ENCODE measurements at places on chromosomes 5 and 9.

DNA sequence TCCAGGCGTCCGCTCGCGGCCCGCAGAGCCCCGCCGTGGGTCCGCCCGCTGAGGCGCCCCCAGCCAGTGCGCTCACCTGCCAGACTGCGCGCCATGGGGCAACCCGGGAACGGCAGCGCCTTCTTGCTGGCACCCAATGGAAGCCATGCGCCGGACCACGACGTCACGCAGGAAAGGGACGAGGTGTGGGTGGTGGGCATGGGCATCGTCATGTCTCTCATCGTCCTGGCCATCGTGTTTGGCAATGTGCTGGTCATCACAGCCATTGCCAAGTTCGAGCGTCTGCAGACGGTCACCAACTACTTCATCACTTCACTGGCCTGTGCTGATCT is 294 bp downstream of the ADRB2 start:
- DNase-seq: no peak

DNA sequence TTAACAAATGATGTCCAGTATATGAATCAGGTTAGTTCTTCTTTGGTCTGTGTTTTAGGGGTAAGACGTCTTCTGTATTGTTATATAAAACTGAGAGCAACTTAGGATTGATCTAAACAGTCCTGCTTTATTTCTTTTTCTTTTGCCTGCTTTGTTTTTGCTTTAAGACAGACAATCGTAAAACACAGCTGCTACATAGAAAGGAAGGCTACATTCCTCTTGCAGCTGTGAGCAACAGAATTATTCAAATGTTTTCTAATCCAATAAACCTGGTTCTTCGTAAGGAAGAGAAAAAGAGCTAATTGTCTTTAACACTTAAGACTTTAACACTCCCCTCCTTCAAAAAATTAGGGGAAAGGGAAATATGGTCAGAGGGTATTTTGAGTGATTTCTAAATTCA is 14.6 kb downstream of the FGF1 start:
- no peak for DNase-seq

DNA sequence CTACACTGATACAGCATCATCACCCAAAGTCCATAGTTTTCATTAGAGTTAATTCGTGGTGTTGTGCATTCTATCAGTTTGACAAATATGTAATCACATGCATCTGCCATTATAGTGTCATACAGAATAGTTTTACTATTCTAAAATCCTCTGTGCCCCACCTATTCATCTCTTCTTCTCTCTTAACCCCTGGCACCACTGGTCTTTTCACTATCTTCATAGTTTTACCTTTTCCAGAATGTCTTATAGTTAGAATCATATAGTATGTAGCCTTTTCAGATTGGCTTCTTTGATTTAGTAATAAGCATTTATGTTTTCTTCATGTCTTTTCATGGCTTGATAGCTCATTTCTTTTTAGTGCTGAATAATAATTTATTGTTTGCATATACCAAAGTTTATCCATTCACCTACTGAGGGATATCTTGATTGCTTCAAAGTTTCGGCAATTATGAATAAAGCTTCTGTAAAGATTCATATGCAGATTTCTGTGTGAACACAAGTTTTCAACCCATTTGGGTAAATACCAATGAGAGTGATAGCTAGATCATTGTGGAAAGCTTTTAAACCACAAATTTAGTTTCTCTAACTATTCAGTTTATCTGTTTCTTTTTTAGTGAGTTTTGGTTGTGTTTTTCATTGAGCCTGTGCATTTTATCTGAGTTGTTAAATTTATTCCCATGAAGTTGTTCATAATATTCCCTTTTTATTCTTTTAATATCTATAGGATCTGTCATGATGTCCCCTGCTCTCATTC is 84.9 kb downstream of the RALGPS1 start:
- no peak for DNase-seq

DNA sequence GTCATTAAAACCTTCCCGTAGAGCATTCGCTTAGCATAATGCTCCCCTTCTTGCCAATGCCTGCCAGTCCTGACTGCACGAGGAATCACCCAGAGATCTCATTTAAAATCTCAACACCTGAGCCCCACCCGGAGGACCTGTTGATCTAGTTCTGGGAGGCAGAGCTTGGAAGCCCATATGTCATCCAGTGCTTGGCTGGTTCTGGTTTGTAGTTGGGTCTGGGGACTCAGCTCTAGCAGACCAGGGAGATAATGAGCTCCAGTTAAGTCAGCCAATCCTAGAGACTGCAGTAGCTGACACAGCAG is 131.8 kb upstream of the DAP start:
- DNase-seq: no peak

DNA sequence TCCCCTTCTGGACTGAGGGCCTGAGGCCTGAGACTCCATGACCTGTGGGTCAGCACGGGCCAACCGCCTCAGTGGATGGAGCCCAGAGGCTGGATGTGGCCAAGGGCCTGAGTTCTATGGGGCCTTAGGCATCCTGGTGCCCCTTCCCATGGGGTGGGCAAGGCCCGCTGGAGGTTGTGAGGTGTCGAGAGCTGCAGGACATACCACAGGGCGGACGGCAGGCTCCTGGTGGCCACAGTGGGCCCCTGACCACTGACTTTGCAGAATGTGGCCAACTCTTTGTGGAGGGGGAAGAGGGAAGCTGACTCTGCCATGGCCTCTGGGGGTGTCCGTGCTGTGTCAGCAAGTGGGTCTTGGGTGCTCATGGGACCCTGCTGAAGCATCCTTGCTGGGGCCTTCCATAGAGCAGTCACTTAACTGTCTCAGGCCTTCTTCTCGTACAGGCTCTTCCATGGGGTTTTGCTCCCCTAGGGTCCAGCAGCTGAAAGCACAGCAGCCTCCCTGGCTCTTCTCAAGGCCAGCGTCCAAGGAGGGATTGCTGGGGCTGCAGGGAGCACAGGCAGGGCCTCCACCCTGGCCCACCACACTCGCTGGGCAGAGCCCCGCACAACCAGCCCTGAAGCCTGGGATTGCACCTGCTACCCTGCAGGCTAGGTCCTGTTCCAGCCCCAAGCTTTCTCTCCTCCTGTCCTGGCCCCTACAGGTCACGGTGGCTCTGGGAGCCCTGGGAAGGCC is 21.6 kb upstream of the SLC9A3 start:
- DNase-seq: no peak

DNA sequence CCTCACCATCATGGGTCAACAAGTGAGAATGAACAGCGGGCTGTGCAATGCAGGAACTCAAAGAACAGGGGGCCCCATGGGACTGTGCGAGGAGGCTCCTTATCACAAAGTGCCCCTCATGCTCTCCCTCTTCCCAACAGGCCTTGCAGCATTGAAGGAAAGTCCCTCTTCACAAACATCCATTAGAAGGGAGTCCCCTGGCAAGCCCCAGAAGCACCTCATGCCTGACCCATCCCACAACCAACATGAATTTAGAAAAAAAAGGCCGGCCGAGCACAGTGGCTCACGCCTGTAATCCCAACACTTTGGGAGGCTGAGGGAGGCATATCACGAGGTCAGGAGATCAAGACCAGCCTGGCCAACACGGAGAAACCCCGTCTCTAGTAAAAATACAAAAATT is 122.6 kb upstream of the FSTL4 start:
- DNase-seq: no peak

GRCh38 chr9:133207021-133207531 is 2.0 kb downstream of the OBP2B start:
- no peak for DNase-seq

- DNase-seq: no peak
Observed at GRCh38 chr5:154836225-154836624, 14.2 kb downstream of the FAXDC2 start.

DNA sequence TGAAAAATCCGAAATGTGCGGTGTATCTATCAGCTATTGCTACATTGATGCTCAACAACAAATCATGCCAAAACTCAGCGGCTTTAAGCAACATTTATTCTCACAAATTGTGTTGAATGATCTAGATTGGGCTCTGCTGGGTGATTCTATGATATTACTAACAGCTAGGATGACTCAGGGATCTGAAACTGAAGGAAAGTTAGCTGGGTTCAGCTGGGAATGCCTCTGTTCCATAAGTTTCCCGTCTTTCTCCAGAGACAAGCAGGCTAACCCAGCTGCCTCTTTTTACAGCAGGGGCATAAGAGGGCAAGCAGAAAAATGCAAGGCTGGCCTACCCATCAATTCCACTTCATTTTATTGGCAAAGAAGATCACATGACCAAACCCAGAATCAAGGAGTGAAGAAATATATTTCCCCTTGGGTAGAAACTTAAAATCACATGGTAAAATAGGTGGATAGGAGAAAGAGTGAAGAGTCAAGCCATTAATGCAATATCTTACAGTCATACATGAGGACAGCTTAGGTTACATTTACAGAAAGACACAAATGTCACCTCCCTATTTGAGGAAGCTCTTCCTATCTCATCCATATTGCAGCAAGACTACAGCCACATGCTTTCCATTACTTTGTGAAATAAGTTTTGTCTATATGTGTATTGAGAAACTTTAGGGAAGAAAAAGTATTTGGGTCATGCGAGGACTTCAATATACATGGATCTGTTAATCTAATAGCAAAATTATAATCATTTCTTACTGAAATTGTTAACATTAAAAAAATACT is 30.8 kb downstream of the IL7R start:
- no peak for DNase-seq

- no peak for DNase-seq
Observed at GRCh38 chr5:165559645-165560044, 2054.2 kb downstream of the MAT2B start.

DNA sequence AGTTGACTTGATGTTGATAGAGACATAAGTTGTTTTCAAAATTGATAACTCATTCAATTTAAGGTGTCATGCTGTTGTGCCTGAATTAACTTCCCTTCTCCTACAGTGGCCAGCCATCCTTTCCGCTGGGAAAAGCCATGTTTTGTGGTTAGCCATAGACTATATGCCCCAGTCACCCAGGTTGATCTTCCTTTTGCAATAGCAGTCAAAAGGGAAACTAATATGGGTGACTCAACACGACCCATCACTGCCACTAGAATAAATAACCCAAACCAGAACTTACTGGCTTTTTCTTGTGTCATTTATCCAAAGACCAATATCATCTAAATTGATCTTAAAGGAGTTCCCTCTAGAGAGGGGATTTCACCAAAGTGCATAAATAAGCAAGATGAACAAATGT is 87.4 kb downstream of the PTCD2 start:
- no peak for DNase-seq

DNA sequence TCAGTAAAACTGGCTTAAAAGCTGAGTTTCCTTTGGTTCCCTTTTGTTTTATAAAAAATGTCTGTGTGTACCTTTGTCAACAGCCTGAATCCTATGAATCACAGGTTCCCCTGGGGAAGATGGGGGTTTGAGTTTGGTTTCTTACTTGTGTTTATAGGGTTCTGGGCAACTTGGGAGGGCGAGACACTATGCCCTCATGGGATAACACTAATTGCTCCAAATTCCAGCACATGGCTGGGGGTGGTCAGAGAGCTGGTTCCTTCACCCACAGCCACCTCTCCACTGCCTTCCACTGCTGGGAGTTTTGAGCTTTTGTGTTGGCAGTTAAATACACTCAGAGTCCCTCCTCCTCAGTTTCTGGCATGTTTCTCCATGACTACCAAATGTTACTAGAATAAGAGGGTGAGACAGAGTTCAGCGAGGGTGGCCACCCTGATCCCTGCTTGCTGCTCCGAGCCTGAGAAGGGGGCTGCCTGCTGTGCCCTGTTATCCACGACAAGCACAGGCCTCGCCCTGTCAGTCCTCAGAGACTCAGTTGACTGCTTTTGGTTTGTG is 83.0 kb upstream of the EPB41L4B start:
- no peak for DNase-seq

DNA sequence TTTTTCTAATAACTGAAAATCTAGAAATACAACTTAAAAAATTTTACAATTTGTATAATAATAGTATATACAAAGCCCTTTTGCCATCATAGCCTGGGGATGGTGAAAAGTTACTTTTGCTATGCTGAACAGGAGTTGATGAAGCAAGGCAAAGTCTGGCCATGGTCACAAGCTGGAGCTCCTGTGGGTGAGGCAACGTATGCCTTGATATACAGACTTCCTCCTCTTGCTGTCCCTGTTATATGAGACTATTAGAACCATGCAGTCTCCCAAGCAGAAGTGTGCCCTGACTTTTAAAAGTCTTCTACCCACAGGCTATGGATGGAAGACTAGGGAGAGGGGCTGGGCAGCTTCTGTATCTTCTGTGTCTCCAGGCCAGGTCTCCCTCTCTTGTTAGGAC is 15.7 kb downstream of the FAM151B start:
- DNase-seq: no peak

DNA sequence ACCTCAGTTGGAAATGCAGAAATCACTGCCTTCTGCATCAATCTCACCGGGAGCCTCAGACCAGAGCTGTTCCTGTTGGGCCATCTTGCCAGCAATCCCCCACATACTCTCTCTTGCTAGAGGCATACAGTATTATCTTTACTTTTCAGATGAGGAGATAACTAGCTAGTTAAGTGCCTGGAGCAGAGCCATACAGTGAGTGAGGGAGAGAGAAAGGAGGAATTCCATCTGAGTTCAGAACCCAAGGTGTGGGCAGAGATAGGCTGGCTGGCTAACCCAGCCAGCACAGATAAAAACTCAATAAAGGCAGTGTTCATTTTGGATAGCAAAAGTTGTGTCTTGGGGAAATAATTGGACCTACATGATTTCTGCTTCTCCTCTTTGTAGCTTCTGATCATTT is 268.0 kb upstream of the KIF2A start:
- DNase-seq: no peak

DNA sequence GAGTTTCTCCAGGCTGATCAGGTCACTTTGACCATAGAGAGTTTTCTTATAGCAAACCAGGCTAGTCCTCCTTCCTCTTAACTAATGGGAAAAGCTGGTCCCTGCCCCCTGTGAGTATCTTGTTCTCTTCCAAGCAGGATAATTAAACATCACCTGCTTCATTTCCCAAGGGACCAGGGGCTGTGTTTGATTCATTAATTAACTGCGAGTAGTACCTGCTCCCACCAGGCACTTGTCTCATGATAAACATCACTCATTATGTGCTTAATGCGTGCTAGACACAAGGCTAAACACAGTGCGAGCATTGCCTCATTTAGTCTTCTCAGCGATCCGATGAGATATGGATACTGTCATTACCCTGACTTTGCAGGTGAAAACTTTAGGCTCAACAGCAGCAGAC is 1.7 kb upstream of the FAM163B start:
- no peak for DNase-seq

DNA sequence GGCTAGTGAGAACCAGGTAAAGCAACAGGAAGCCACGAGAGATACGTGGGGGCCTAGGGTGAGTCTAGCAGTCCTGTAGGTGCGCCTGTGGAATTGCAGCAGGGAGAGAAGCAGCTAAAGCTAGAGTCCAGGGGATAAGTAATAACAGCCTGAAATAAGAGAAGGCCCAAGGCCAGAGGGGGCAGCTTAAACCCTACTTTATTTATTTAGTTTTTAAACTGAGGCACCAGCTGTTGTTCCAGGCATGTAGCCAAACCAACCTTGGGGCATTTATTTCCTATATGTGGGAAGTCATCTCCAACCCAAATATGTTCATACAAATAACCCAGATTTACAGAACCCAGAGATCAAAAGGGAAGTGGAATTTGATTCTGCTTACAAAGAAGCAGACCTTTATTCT is 93.5 kb downstream of the GLDC start:
- no peak for DNase-seq

Data from H54 (cell line).